ENCODE measurements at places on chromosomes 7 and 10. TPM values are rescaled to one million over a fixed set of nuclear protein-coding genes. Genes with fewer than 3 reads are reported as not detected.
A peak's percentile ranks its signal among the peaks of the same experiment; 100 is the strongest.

- no peak for DNase-seq
Measured at GRCh38 chr7:65966146-65966545, 15.9 kb downstream of the GUSB start.

DNA sequence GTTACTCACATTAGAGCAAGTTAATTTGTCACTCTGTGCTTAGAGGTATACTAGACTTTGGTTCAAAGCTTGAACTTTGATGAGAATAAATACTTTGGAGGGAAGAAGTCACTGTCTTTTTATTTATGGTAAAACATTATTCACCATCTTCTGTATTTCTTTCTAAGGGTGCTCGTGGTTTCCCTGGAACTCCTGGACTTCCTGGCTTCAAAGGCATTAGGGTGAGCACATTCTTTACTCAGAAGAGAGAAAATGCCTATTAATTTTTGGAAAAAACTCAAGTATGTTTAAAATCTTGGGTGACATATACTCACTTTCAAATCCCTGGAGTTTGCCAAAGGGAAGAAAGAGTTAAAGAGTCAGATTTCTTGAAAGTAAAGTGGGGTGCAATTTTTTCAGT lies 10.8 kb downstream of the COL1A2 start:
- no peak for DNase-seq

GRCh38 chr7:128458956-128459355 lies 3.3 kb downstream of the HILPDA start:
- no peak for DNase-seq

DNA sequence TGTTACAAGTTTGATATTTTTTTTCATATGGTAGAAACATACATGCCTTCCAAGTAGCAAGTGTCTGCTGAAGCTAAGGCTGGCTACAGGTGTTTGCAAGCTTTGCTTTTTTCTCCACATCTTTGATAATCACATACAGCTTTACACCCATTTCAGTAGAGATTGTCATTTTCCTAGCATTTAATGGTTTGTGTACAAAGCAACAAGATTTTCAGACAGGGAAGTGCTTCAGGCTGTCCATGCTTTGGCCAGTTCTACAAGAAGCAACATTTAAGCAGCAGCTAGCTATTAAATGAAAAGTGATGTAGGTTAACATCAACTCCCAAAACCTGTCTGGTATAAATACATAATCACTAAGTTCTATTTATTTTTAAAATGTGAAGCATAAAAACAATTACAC lies 2.3 kb downstream of the HDAC9 start:
- no peak for DNase-seq

- no peak for DNase-seq
Measured at GRCh38 chr7:158161194-158161593, 426.4 kb downstream of the PTPRN2 start.

DNA sequence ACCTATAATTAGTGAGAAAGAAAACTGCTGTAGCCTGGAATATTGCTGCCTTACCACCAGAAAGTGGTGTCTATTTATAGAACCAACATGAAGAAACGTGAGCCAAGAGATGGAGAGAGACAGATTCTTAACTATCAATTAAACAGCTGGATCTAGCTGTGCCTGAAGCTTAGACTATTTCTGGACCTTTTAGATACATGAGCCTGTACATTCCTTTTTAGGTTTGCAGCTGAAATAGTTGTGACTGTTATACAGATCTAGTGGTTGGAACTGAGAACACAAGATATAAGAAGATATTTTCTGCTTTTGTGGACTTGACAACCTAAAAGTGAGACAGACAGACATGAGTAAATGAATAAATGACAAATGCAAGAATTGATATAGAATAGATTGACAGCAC lies 73.4 kb downstream of the CDK14 start:
- DNase-seq = no peak

DNA sequence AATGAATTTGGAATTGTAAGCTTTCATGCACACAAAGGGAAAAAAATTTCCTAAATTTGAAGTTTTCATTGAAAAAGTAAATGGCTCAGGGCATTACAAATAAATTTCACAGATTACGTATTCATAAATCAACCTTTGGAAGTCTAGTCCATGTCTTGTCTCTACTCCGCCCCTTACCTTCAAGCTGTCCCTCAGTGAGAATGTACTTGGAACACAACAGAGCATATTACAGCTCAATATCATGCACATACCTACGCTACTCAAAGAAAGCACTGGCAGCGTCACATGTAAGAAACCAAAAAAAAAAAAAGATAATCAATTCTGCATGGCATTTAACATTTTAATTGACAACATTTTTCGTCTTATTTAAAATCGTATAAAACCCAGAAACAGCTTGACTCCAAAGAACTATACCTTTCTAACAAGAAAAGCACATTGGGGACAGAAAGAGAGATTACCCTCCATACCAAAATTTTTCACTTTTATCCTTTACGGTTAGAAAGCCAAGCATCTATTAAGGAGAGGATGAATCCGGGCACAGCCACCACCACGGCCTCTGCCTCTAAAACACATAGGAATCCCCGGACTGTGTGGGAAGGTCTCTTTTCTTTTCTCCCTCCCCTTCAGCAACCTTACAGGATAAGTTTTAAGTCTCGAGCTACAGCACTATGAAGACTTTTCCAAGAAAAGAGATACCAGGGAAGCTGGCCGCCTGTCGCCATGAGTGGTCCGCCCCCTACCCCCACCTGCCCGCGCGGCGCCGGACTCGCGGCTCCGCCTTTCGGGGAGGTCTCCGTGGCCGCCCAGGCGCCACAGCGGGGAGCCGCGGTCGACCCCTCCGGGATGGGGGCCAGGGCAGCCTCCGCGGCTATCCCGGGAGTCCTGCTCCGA lies 1.1 kb downstream of the JMJD1C start:
- DNase-seq = no peak

GRCh38 chr10:4276151-4276550 lies 491.1 kb upstream of the KLF6 start:
- DNase-seq = no peak

- DNase-seq = no peak
Measured at GRCh38 chr7:134995239-134996096, 9.2 kb downstream of the AGBL3 start.

GRCh38 chr10:107616463-107617410 lies 452.2 kb upstream of the SORCS1 start:
- DNase-seq = peak; percentile 29

DNA sequence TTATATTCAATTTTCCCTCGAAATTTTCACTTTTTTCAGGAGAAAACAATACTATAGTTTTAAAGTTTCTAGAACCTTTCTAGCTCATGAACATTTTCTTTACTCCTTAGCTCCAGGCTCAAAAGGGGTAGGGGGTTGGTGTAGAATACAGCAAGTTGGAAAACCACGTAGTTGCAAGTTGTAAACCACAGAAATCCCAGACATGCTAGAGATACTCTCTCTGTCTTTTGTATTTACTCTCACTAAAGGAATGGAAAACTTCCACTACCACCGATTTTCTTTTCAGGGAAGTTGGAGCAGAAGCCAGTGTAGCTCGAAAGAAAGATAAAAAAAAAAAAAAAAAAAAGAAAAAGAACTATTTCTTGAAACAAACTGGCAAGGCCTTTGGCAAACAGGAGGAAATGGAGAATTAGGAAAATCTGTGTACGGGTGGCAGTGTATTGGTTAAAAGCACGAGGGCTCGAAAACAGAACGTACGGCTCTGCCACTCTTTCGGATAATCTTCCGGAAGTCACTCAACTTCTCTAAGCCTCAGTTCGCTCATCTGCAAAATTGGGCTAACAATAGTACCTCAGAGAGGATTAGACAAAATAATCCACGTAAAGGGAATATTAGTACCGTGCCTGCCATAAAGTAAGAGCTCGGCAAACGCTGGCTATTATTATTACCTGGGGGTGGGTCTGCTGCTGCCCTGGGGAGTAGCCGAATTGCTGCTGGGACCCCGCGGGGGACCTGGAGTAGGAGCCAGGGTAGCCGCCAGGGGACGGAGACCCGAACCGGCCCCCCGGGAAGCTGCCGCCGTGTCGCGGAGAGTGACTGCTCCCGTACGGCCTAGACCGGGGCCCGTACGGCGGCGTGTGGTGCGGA lies 628 bp downstream of the MPLKIP start:
- no peak for DNase-seq

DNA sequence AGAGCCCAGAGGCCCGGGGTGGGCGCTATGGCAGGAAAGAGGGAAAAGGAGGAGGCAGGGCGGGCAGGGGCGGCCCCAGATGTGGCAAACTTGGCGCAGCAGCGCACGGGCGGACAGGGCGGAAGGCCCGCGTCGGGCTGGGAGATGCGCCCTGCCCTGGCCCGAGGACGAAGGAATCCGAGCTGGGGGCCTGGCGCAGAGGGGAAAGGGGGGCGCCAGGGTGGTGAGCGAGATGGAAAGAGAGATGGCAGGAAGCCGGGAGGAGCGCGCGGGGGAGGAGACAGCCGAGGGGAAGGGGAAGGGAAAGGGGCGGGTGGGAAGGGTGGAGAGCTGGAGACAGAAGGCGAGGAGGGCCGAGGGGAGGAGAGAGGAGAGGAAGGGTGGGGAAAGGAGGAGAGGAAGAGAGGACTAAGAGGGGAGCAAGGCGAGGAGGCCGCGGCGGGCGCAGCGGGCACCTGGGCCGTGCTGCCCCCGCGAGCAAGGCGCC lies at the start of gene MARVELD1:
TSS of gene MARVELD1 (plus strand) at position 392 of the 487 bp plus-strand sequence. CDS start 147 bp downstream, outside the sequence.
- no peak for DNase-seq

GRCh38 chr7:55348502-55348901 lies 16.6 kb upstream of the LANCL2 start:
- no peak for DNase-seq

- no peak for DNase-seq
Measured at GRCh38 chr10:42977032-42977416, 99.8 kb upstream of the RET start.

DNA sequence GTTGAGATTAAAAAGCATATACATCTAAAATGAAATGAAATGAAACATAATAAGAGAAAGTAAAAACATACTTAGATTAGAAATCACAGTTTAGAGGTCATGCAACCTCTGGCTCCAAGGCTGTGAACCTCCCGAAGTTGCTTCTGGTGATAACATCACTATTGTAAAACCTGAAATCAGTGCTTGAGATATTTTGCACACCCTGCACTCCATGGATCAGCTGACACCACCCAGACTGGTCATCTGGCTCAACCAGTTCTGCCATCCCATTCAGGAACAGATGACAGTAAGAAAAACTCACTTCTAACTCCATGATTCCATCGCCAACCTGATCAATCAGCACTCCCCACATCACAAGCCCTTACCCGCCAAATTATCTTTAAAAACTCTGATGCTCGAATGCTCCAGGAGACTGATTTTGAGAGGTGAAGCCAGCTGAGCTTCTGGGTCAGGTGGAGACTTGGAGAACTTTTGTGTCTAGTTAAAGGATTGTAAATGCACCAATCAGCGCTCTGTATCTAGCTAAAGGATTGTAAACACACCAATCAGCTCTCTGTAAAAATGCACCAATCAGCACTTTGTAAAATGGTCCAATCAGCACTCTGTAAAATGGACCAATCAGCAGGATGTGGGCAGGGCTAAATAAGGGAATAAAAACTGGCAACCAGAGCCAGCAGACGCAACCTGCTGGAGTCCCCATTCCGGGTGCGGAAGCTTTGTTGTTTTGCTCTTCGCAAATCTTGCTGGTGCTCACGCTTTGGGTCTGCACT lies 162.6 kb upstream of the MAGI2 start:
- no peak for DNase-seq

GRCh38 chr10:121449482-121449924 lies 148.7 kb downstream of the FGFR2 start:
- DNase-seq = peak; percentile 38

GRCh38 chr7:1151653-1152425 lies 8.2 kb downstream of the ZFAND2A start:
- DNase-seq = no peak

GRCh38 chr7:139842401-139843210 lies 13.5 kb downstream of the TBXAS1 start:
- DNase-seq = peak; percentile 66

GRCh38 chr7:127916735-127917134 lies 114.5 kb downstream of the LRRC4 start:
- no peak for DNase-seq

GRCh38 chr7:69609541-69610373 lies 11.5 kb downstream of the AUTS2 start:
- DNase-seq = no peak

DNA sequence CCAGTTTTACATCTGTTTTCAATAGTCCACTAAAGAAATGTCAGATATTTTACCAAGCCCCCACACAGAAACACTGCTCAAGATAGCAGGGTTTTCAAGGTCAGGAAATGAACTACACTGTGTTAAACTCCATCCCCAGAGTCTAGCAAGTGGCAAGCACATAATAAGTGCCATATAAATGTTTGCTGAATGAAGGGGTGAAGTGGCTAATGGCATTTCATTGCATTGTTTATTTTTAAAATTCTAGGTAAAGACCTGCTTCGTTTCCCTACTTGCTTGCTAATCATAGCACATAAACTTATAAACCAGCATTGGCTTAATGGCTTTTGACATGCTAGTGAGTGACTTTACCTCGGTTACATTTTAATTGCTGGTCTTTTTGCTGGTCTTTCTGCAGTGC lies 322.6 kb downstream of the GRID1 start:
- no peak for DNase-seq

DNA sequence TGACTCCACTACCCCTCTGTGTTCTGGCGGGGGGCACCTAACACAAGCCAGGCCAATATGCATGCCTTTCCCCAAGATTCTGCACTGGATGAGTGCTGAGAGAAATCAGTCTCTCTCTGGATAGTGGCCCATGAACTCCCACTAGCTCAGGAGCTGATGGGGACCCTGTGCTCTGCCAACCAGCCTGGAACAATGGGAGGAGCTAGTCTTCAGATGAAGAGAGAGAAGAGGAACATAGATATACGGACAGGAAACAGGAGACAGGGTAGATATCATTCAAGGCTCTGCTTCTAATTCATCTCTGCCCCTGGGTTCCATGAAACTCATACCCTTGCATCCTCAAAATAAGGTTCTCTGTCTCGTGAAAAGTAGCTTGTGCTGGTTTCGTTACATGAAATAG lies 27.9 kb upstream of the PLXNA4 start:
- no peak for DNase-seq

The CALD1 gene
- 140 TPM for total RNA-seq

The FAM25A gene
- total RNA-seq = not detected

The SUN1 gene
- 117 TPM for total RNA-seq

The UCMA gene
- not detected for total RNA-seq

The TLX1 gene
- not detected for total RNA-seq

The NRCAM gene
- 11.0 TPM for total RNA-seq

The SFTPA2 gene
- not detected for total RNA-seq

The ERVW-1 gene
- total RNA-seq = not detected

The ZNF107 gene
- total RNA-seq = 5.9 TPM

The C10orf53 gene
- not detected for total RNA-seq

The CPA4 gene
- total RNA-seq = 19.6 TPM
